T-helper 17 cell (primary cell): ENCODE measurements at places on chromosomes 6 and 20.

DNA sequence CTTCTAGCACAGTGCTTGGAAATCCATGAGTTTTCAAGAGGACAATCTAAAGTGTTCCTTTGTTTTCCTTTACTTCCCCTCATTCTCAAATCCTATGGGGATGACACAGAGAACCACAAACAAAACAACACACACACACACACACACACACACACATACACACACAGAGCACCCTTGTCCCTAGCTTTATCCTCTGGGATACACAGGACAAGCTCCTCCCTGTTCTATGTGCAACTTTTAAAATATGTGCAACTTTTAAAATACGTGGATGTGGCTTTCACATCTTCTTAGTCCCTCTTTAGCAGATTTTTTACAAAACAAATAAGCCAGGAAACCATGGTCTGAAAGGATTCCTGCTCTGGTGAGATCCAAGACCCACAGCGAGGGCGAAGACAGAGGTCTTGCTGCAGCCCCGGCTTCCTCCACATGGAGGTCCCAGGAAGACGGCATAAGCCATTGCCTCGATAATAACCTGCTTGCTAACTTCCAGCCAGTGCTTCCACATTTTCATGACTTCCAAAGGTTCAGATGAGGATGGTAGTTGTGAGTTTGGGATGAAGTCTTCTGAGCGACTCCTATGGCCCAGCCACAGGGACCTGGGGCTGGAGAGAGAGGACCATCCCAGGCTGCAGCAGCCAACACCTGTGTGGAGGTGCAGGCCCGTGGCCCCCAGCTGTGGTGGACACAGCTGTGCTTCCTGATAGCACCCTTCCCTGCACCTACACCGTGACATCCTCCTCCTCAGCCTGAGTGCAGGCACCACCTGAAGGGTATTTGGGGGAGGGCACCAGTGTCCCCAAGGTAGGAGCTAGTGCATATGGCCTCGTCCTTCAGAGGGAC is 62.8 kb upstream of the CD93 start:
- DNase-seq = no peak

GRCh38 chr6:121436960-121437850 is 1.8 kb downstream of the GJA1 start:
- DNase-seq = no peak

DNA sequence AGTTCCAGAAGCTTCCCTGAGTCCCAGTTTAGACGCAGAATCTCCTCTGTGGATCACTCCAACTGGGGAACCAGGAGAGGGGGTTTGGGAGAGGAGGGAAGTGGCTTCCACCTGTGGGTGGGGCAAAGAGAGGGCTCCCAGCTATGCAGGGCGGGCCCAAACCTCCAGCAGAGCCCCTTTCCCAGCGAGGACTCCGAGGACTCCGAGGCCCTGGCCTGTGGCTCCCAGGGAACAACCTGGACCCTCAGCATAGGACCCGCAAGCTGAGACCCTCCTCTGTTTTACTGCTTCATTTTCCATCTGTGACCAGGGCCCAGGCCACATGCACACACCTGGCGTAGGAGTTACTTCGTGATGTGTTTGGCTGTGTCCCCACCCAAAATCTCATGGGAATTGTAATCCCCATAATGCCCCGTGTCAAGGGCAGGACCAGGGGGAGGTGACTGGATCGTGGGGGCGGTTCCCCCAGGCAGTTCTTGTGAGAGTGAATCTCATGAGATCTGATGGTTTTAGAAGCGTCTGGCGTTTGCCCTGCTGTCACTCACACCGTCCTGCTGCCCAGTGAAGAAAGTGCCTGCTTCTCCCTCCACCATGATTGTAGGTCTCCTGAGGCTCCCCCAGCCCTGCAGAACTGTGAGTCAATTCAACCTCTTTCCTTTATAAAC is 27.9 kb downstream of the NTSR1 start:
- DNase-seq = no peak

DNA sequence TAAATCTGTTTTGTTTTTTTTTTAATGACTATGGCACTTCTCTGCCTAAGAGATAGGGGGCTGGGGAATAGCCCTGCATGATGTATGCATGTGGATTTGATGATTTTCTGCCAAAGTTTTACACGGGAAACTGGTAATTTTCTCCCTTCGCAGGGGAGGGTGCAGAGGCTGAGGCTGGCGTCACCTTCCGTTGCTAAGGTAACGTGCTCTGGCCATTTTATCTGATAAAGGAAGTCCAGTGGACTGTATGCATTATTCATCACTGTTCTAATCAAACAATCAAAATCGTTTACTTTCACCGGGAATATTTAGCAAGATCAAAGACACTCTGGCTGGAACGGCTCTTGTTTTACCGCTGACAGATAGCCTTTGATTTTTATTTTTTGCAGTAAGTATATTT is 789 bp downstream of the PHACTR1 start:
- no peak for DNase-seq

DNA sequence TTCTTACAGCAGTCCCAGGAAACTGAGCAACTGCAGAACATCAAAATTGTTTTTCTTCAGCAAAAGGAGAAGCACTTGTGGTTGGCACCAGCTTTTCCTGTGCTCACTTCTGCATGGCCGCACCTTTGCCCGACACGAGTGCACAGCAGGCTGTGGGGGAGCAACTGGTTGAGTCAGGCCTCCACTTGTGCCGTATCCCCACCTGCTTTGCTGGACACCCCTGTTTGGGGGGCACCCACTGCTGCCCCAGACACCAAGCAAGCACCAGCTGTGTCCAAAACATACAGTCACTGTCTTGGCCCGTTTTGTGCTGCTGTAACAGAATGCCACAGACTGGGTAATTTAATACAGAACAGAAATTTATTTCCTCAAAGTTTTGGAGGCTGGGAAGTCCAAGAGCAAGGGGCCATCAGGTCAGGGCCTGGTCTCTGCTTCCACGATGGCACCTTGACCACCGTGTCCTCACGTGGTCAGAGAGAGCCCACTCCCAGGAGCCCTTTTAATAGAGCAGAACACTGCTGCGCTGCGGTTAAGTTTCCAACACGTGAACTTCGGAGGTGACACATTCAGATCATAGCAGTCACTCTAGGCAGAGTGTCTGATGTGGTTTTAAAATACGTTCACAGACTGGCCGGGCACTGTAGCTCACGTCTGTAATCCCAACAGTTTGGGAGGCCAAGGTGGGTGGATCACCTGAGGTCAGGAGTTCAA is 8.7 kb upstream of the GMEB2 start:
- DNase-seq = peak; percentile 65
